ENCODE measurements at places on chromosomes 4 and X.

GRCh38 chrX:50327235-50327634, 122.7 kb downstream of the CCNB3 start:
- DNase-seq, result no peak

DNA sequence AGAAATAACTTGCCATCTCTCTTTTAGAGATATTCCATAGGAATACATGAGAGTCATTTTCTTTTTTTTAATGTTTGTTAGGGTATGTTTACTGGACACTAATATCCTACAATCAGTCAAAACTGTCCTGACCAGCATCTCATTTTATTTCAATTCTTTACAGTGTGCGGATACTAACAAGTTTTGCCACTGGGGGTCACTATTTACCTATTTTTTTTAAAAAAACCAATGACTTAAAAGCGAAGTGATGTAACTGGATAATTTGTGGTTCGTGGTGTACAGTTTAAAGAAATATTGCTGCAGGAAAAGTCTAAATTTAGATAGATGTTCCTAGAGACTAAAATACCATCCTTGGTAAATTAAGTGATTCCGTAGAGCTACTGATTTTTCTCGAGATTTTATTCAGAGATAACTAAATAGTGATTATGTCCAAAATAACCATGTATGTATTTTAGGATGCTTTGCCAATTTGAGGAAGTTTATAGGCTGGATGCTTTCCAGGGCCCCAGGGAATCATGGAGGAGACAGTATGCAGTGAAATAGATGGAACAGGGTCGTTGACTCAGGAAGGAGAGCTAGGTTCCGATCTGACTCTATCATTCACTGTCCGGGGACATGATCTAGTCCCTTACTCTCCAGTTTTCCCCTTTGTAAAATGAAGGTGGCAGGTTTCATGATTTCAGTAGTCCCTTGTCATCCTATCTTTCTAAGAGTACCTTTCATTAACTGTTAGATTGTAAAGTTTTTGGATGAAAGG, 34.0 kb upstream of the GNPDA2 start:
- no peak for DNase-seq

- DNase-seq, result no peak
These were observed 131.8 kb downstream of the AFF1 start for GRCh38 chr4:87066403-87067123.

DNA sequence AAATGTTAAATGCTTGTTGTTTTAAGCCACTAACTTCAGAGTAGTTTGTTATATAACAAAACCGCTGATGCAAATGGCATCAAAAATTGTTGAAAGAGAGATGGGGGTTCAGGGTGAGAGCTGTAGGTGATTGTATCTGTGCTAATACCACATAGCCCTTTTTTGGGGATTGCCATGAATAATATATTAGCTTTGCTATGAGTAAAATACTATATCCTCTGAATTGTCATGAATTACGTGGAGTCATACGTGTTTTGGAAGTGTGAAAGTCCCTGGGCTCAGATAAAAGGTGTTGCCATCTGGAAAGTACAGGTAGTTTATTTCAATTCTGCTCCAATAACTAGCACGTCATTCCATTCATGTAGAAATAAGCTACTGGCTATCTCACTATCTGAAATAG, 30.6 kb downstream of the DYNLT3 start:
- DNase-seq, result no peak

DNA sequence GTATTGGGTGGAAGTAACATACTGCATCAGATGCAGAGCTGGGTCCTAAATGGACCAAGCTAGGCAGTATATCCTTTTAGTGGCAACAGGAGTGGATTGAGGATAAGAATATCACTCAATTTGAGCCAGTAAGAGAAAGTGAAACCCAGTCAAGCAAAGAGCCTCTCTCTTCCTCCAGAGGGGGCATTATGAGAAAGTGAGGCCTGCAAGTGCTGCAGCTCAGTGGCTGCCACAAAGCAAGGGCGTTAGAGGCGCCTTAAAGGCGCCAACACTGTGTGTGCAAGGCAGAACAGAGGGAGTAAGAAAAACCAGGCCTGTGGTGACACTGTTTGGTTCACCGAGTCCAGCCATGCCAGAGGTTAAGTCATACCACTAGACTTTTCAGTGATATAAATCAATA, 17.5 kb downstream of the STX18 start:
- DNase-seq, result no peak

DNA sequence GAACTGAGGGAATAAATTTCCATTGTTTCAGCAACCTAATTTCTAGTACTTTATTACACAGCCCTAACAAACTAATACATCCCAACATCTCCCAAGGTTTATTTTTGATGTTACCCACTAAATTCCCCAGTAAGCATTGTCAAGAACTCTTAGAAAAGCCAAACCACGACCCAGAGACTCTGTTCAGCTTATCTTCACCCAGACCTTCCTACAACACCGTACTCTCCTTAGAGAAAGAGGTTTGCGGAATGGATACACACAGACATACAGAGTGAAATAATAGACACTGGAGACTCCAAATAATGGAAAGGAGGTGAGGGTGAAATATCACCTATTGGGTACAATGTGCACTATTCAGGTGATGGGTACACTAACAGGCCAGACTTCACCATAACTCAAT, 75.6 kb downstream of the LRBA start:
- DNase-seq, result no peak

DNA sequence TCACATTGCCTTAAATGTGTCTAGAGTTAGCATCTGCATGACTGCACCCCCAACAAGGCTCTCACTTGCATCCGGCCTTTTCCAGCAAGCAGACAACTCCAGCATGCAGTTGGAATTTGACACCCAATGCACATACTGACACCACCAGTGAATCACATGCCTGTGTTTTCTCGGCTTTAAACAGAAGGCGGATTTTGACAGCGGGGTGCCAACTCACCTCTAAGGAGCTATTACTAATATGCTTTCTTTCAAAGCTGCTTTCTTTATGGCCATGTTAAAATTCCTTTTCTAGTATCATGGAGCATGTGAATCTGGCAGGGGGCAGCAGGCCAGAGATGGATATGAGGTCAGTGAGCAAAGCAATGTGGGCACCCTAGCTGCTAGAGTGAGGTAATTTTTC, 78.0 kb upstream of the CLNK start:
- no peak for DNase-seq

GRCh38 chrX:133475521-133475920, 60.2 kb upstream of the GPC4 start:
- no peak for DNase-seq

DNA sequence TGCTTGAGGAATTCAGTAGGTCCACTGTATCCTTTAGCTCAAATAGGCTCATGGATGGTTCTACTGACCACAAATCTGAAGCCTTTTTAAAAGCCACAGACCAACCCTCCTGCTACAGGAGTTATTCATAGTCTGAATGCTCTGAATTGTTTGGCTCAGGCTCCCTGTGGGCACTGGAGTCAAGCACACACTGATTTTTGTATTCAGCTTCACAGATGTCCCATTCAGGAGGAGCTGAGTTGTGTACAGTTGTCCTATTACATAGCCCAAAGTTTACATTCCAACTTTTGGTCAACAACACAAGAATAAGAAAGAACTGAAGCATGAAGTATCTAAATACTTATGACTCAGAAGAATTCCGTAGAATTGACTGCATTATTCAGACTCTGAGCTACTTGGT, 243.9 kb downstream of the UNC5C start:
- no peak for DNase-seq

- no peak for DNase-seq
These were observed 292.6 kb upstream of the KLF3 start for GRCh38 chr4:38371391-38371851.

DNA sequence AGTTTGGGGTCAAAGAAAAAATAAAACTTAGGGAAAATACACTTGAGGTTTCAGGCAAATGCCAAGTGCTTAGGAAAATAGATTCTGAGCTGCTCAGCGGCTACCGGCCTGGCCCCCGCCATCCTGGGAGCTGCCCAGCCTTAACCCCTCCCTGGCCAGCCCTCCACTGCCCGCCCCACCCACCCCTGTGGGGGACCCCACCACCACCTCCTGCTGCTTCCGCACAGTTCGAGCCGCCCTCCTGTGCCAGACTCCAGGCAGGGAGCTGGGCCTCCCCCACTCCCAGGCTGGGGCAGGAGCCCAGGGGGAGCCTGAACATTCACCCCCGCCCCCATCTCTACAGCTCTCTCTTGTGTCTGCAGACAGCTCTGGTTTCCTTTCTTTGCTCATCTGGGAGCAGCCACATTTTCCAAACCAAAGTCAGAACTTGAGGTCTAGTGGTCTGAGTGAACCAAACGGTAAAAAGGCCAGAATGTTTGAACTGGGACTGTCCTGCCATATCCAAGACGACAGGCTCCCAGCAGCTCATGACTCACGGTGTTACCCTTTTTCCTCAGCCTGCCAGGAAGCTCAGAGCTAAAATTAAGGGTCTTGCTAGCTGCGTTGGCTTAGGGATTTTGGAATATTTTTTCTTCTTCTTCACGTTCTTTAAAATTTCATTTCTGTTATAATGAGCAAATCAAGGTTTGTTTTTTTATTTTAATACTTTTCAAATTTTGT, 4.7 kb upstream of the FGFR3 start:
- no peak for DNase-seq

- peak; percentile 48 for DNase-seq
These were observed at the start of gene QDPR for GRCh38 chr4:17511950-17512795. TSS of gene QDPR (minus strand) at chr4:17512090. CDS start at chr4:17512054, 36 bp downstream.

- DNase-seq, result no peak
These were observed 12.1 kb downstream of the CXCL8 start for GRCh38 chr4:73752424-73752823.

DNA sequence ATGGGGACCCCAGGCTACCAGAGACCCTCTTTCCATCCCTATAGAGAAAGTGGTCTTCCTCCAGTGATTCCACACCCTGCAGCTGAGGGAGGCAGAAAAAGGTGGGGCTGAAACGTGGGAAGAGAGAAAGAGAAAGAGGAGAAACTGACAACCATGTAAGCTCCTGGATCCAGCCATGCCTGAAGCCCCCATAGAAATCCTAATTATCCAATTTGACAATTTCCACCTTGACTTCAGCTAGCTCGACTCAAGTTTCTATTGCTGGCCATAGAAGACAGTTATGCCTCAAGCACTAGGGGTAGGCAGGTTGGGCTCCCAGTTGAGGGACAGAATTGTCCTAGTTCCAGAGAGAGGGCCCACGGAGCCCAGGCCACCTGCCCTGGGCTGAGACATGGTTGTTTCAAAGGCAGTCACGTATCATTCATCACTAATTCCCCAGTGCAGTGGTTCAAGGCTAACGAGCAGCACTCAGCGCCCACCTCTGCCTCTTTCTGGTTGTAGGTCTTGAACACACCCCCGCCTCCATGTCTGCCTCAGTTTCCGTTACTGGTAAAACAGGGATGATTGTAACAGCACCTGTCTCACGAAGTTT, 39.8 kb upstream of the ASMTL start:
- no peak for DNase-seq

GRCh38 chrX:24020306-24020876, 6.6 kb downstream of the KLHL15 start:
- no peak for DNase-seq

DNA sequence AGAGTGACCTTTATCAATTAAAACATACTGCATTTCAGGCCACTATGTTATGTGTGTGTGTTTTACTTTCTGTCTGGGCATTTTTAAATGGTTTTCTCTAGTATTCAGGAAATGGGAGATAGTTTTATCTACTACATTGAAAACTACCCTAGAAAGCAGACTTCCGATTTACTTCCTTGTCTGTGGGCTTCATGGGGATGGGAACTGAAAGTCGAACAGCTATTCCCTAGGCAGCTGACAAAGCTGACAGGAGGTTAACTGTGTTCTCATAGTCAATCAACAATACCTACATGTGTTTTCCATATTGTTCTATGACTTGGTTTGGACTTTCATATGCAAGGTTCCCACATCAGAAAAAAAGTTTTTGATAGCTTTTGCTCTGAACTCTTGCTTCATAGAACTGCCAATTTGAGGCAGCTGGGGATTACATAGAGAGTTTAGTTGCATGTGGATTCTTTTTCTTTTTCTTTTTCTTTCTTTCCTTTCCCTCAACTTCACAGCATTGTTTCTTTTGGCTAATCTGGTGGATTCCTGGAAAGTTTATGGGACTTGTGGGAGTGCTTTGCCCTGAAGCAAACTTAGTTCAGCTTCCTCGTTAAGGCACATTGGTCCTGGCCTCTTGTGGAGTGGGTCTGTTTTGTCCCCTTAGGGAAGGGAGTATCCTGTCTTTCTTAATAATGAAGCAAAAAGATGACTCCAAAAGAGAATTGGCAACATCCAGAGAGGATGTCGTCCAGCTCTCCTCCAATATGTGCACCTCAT, 327.1 kb upstream of the GIMD1 start:
- no peak for DNase-seq

DNA sequence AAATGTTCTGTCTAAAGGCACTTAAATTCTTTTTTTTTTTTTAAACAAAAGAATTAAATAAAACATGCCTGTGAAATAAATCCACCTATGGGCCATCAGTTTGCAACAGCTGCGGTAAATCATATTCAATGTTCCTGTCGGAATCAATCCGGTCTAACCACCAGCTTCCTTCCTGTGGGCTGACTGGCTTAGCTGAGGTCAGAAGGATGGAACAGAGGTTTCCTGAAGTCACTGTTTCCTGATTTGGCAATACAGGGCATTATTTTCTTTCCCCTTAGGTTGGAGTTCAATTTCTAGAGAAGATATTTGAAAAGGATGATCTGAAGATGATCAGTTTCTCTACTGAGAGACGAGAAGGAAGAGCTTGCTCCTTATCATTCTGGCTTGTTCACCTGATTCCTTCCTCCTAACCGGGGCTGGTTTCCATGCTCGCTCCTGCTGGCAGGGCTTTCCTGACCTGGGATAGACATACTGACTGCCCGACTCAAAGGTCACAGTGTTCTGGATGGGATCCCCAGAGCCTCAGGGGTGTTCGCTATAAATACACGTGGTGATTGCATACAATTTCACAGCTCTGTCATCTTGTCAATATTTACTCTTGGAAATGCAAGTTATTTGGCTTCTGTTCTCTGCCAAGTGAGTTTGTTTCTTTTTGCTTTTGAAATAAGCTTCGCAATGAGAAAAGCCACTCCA, 21.7 kb downstream of the PDLIM3 start:
- no peak for DNase-seq

DNA sequence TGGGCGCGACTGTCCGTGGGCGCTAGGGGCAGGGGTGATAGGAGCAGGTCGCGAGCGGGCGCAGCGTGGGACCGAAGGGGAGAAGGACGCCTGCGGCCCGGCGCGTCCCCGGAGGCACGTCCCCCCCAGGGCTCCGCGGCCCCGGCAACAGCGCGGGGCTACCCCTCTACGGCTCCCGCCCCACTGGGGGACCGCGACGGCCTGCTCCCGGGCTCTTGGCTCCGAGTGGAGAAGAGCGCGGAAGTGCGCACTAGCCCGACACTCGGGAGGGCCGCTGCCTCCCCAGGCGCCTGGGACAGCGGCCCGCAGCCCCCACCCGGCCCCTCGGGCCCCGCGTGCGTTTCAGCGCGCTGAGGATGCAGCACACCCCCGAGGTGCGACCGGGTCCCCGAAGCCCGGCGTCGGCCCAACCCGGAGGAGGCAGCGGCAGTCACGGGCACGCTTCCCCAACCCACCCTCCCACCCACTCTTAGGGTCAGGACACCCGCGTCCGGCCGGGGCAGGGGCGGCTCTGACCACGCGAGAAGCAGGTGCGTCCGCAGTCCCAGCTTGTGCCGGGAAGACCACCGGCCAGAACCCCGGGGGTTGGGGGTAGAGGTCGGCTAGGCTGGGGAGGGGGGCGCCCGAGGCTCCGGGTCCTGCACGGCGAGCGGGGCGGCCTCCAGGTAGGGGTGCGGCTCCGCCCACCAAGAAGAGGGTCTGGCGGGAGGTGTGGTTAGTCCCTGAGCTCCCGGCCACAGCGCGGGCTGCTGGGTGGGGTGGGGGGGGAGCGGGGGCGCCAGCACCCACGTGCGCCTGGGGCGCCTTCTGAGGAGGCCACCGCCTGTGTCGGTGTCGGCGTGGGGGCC, 18.5 kb upstream of the NAT8L start:
- DNase-seq, result no peak

Measured in activated naive CD8-positive, alpha-beta T cell treated with anti-CD3 and anti-CD28 coated beads, Interleukin-2, amount 50 U/mL, for 16 hours (primary cell).